ENCODE measurements at places on chromosomes 3 and 15.

- peak; percentile 3 for DNase-seq
Observed at GRCh38 chr3:108552267-108553159, 36.7 kb downstream of the CIP2A start.

- DNase-seq = no peak
Observed at GRCh38 chr15:42385206-42385979, 26.1 kb downstream of the CAPN3 start.

GRCh38 chr3:46719044-46719565 is 1.4 kb upstream of the PRSS50 start:
- no peak for DNase-seq

- DNase-seq = no peak
Observed at GRCh38 chr3:187039723-187040414, 99.4 kb downstream of the RPL39L start.

DNA sequence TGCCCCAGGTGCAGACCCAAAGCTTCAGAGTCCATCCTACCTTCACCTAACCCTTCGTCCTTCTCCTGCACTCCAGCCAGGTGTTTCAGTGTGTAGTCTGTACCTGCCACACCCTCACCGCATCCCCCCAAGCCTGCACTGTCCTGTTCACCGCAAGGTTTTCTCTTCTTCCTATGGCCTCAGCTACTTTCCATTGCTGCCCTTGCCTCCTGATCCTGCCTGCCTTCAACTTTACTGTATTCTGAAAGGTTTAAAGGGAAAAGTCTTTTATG is 9.3 kb downstream of the GPR160 start:
- no peak for DNase-seq

DNA sequence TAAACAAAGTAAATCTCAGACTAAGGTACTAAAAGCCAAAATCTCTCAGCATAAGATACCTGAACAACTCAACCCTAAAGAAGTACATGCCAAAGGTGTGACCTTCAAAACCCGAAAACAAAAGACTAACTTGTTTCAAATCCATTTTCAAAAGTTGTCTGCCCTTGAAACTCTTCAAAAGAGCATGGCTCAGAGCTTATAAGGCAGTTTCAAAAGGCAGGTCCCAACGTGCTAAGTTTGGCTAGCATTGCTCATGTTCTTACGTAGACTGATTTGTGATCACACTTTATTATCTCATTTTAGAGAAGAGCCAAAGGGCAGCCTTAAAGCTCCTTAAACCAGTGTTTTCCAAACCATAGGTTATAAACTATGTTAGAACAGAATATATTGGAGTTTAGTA is 112.2 kb downstream of the FEZF2 start:
- DNase-seq = no peak

DNA sequence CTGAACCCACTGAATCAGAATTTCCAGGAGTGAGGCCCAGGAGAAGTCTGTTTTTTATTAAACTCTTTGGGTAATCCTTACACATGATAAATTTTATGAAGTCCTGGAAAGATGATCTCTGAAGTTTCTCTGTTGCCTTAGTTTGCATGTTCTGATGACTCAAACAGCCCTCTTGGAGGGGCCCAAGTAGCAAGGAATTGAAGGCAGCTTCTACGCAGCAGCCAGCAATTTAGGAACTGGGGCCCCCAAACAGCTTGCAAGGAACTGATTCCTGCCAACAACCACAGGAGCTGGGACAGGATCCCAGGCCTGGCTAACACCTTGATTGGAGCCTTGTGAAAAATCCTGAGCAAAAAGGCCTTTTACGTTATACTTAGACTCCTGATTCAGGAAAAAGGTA is 5.4 kb upstream of the ACP3 start:
- DNase-seq = no peak

DNA sequence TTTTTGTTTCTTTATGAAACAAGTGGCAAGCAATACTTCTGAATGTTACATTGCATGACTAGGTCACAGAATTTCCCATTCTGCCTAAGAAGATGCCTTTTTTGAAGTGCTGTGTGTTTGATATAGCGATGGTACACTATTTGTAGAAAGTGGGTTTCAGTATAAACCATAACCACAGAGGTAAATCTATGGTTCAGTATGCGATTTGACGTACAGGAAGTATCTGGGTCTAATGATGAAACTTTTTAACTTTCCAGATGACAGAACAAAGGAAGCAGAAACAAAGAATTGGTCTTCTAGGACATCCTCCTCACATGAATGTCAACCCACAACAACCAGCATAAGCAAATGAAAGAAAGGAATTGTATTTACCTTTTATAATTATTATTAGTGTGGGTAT is 133.4 kb upstream of the BHLHE40 start:
- no peak for DNase-seq

DNA sequence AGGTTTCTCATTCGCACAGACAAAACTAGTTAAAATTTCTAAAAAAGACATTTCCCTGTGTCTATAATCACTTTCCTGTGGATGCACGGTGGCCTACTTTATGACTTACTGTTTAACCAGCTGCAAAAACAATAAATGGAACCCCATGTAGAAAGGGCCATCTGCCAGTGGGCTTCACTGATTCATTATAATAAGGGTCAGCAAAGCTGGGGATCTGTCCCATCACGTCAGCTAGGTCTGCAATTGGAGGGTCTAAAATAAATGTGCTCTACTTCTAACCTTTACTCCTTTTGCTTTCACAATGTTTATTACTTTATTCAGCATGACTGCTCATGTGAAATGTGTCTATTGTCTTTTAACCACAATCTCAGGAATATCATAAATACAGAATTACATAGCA is 43.1 kb upstream of the NMD3 start:
- peak; percentile 2 for DNase-seq

DNA sequence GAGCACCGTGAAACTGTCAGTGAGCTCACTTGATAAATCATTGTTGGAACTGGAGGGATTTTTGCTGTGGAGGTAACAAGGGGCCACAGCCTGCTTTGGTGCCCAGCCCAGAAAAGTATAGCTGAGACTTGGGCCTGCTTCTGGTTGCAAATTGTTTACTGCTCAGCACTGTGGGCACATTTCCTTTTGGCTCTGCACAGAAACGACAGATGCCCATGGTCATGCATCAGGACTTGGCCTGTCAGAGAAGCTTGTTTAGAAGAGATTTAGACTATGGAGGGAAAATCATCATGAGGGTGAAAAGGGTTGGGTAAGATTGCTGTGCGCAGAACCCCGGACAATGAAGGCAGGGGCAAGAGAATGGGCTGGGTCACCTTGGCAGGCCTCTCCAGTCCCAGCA is 286.1 kb upstream of the CTNNB1 start:
- no peak for DNase-seq

DNA sequence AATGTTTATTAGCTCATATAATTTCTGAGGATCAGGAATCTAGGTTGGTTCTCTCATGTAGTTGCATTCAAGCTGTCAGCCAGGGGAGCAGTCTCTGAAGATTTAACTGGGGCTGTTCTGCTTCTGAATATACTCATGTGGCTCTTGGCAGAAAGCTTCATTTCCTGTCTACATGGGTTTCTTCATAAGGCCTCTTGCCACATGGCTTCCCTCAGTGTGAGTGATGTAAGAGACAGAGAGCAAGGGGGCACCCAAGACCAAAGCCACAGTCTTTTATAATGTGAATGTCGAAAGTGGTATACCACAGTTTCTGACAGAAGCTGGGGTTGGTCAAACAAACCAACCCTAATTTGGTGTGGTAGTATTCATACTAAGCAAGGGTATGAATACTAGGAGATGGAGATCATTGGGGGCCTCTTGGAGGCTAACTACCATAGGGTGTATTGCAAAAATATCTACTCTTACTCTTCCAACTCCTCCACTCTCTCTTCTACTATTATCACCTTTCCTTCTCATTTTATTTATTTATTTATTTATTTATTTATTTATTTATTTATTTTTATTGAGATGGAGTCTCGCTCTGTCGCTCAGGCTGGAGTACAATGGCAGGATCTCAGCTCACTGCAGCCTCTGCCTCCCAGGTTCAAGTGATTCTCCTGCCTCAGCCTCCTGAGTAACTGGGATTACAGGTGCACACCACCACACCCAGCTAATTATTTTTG is 123.8 kb downstream of the B3GALNT1 start:
- DNase-seq = no peak

DNA sequence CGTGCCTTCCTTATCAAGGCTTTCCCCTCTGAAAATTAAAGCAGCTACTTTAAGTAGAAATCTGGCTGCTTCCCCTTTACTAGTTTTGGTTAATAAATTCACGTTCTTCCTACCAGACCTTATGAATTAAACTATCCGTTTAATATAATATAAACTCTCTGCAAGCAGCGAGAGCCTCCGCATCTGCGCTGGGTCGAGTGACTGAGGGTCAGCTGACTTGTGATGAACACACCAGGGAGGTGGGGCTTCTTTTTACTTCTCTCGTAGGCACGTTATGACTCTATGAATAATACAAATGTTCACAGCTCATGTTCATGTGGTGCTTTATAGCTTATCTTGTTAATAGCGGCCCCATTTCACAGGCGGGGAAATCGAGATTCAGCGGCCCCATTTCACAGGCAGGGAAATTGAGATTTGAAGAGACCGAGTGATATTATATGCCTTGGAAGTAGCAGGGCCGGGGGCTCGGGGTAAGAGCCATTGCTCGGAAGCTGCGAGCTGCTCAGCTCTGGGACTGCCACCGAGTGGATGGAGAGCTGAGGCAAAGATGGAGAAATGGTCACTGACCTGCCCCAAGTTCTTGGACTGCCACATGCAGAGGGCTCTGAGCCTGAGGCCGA is 8.3 kb downstream of the MUC4 start:
- DNase-seq = no peak

DNA sequence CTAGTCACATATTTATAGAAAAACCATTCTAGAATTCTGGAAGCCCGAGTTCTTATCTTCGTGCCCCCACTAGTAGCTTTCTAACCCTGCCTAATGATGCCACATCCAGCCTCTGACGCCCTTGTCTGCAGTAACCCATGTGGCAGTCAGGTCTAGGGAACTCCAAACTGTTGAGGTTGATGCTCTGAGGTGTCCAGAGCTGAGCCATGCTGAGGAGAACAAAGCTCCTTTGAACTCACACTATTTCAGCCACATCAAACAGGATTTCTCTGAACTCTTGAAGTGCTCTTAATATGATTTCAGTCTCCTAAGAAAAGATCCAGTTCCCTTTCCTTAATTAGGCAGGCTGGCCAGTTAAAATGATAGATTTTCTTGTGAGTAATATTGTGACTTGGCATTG is 150.5 kb upstream of the ST8SIA2 start:
- DNase-seq = no peak
